8988T (cell line): ENCODE measurements at places on chromosomes 11 and 22.

DNA sequence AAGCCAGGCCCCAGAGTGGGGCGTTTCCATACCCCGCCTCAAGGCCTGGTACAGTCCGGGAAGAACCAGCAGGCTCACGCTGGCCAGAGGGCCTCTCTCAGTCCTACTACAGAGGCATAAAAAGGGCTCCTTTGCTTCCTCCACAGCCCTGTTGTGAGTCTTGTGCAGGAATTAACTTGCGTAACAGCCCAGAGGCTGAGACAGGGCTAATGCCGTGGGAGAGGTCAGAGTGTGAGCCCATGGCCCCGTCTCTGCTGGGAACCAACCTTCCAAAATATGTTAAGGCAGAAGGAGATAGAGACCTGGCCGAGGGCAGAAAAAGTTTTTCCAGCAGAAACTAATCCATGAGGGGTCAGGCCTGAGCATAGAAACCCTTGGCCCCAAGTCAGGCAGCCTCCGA is 19.9 kb upstream of the TMEM184B start:
- DNase-seq: no peak

DNA sequence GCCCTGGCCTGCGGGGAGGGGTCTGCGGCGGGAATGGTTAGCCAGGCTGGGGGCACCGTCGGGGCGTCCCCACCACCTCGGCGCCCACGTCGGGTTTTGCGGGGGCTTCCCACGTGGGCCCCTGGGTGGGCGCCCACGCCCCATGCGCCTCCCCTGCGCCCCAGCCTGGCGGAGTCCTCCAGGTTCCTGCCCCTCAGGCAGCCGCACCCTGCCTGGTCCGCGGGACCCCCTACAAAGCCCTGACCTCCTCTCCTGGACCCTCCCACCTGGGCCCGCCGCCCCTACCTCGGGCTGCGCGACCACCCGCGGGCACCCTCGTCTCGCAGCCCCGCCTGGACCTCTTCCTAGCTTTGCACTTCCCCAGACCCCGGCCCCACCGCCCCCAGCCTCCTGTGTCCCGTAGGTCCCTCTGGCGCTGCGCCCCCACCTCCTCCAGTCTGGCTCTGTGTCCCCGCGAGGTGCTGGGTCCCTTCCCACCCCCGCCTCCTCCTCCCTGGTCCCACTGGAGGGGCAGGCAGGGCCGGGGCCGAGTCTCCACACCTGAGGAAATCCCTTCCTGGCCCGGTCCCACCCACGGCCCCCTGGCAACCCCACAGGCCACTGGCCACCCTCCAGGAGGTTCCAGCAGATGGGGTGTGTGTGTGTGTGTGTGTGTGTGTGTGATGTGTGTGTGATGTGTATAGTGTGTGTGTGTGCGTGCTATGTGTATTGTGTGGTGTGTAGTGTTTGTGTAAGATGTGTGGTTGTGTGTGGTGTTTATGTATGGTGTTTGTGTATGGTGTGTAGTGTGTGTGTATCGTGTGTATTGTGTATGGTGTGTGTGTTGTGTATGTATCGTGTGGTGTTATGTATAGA is 11.8 kb downstream of the PIM3 start:
- DNase-seq: no peak

DNA sequence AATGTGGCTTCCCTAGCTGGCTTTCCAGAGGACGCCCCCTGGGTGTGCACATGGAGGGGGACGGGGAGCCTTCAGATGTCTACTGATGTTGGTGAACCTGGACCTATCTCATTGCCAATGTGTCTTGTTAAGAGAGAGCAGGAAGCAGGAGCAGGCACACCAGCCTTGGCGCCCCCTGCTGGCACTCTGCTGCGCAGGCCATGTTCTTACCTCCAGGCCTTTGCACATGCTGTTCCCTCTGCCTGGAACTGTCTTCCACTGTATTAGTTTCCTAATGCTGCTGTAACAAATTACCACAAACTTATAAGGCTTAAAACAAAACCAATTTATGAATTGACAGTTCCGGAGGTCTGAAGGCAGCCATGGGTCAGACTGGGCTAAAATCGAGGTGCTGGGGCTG is 23.6 kb upstream of the MN1 start:
- no peak for DNase-seq

DNA sequence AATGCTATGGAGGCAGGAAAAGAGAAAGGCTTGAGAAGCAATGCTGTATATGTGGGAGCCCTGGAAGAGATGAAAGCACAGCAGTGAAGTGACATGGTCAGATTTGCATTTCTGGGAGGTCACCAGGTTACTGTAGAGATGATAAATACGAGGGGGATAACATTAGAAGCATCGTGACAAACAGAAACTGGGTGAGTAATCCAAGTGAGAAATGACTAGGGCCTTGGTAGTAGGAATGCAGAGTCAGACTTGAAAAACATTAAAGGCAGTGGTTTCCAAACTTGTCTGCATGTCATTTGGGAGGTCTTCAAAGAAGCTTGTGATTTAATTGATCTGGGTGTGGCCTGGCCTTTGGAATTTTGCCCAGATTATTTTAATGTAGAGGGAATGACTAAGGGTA is 43.9 kb downstream of the CCDC34 start:
- no peak for DNase-seq

- no peak for DNase-seq
Measured at GRCh38 chr22:38919631-38920190, 37.7 kb upstream of the APOBEC3A start.

GRCh38 chr22:20238536-20238900 is 29.6 kb downstream of the RTN4R start:
- peak; percentile 99 for DNase-seq

- no peak for DNase-seq
Measured at GRCh38 chr11:41065432-41065831, 394.0 kb downstream of the LRRC4C start.

DNA sequence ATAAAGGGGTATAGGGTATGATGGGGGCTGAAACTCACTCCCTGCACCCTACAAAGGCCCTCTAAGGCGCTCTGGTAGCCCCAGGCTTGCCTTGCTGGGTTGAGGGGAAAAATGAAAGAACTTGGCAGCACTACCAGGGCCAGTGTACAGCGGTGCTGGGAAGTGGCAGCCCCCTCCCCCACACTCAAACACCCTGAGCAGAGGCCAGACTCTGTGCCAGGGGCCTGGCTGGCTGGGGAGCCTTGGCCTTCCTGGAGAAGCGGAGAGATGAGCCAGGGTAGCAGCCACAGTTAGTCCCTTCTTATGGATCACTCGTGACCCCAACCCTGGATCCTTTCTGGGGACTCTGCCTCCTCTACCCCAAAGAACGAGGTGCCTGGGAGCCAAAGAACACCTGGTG is 2.7 kb downstream of the TMEM134 start:
- no peak for DNase-seq

- no peak for DNase-seq
Measured at GRCh38 chr11:117826832-117827231, 2.3 kb upstream of the FXYD2 start.

GRCh38 chr11:60970369-60970774 is 1.1 kb upstream of the CD6 start:
- peak; percentile 60 for DNase-seq

DNA sequence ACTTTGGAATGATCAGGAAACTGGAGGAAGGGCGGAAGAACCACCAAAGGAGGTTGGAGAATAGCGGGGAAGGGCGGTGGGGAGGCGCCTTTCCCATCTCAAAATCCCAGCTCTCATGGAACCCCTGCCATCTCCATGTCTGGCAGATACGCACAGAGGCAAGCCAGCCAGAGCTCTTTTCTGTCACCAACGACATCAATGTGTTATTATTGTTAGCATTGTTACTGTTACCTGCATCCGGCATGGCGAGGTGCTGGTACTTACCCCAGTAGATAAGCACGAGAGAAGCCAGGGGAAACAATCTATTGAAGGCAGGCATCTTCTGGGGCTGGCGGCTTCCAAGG is 969 bp downstream of the SCN3B start:
- no peak for DNase-seq

GRCh38 chr22:30261134-30261533 is 5.5 kb downstream of the OSM start:
- DNase-seq: no peak

- DNase-seq: peak; percentile 95
Measured at GRCh38 chr11:65720211-65720934, at the start of gene RNASEH2C. Gene RNASEH2C (minus strand): TSS chr11:65720798. CDS start chr11:65720758, 40 bp downstream.

- DNase-seq: no peak
Measured at GRCh38 chr11:28504555-28505110, 396.4 kb downstream of the METTL15 start.

DNA sequence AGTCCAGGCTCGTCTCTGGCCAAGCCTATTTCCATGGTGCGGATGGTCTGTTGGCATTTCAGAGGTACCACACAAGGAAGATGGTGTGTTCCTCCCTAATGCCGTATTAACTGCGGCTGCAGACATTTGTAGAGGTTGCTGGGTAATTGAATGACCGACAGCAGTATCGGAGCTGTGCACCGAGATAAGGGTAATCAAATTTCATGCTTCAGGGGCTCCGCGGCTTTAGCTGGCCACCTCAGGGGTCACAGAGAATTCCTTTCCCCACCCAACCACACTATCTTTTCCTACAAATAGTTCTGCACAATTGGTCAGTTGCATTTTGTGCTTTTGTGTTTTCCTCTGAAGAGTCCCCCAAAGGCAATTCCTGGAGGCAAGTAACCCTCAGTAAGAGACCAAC is 297.4 kb downstream of the OPCML start:
- no peak for DNase-seq

DNA sequence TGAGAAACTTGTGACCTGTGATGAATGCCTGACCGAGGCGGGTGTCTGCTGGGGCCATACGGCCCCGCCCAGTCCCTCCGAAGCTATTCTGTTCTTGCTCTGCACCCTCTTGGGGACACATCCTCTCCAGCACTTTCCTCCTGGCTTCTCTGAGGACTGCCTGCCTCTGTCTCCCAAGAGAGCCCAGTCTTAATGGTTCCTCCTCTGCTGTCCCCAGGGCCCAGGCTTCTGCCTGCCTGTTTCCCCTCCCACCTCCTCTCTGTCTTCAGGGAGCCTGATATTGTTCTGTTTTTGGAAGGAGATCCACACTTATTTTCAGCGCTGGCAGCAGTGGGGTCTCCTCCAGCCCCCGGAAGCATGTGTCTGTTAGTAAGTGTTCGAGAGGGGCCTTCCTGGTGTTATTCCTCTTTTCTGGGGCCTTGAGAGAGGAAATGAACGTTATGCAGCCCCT is 18.7 kb downstream of the SYNGR1 start:
- no peak for DNase-seq

GRCh38 chr11:88231894-88232482 is 56.7 kb upstream of the RAB38 start:
- DNase-seq: peak; percentile 13

DNA sequence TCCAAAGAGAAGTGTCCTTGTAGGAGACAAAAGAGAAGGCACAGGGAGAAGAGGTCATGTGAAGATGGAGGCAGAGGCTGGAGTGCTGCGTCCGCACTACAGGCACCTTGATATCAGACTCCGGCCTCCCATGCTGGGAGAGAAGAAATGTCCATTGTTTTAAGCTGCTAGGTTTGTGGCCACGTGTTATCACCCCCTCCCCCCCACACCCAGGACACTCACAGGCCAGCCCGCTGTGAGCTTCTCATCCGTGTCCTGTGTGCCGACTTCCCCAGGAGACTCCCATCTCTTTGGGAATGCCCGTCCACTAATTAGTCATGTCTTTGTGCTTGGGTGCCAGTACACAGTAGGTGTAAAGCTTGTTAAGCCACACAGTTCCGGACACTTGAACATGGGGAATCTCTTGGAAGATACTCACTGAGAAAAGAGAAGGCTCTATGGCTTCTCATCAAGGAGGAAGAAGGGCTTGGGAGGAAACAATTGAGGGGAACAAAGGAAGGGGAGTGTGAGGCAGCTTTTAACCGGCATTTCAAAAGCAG is 1234.7 kb downstream of the TBC1D22A start:
- no peak for DNase-seq

GRCh38 chr11:76918941-76919386 is 58.2 kb downstream of the ACER3 start:
- no peak for DNase-seq

GRCh38 chr11:15569305-15570025 is 454.7 kb downstream of the INSC start:
- DNase-seq: no peak

DNA sequence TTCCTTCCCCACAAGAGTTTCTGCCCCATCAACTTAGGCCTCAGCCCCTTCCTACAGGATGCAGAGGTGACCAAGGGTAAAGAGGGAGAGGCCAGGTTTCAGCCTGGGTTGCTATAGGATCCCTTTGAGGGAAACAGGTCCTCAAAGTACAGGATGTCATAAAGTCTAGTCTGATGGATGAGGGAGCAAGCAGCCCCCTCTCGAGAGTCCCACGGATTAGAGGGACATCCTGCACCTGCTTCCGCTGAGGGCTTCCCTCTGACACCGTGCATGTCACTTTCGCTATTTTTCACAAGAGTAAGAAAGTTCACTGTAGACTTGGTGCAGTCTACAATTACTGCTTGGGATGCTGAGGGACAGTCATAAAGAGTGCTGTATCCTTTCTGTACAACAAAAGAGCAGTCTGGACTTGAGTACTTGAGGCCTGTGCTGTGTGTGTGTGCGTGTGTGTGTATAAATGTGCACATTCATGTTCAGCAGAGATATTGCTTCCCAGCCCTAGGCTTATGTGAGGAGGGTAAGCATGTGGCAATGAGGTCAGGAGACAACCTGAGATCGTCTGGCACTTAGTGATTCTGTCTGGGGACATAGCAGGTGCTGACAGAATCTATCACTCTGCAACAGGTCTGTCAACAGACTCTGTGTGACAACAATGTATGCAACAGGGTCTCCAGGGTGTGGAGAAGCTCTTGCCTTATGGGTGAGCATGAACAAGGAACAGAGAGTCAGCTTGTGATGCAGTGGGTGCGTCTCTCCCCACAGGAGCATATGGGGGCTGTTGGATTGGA is 18.0 kb upstream of the CHST1 start:
- DNase-seq: no peak

DNA sequence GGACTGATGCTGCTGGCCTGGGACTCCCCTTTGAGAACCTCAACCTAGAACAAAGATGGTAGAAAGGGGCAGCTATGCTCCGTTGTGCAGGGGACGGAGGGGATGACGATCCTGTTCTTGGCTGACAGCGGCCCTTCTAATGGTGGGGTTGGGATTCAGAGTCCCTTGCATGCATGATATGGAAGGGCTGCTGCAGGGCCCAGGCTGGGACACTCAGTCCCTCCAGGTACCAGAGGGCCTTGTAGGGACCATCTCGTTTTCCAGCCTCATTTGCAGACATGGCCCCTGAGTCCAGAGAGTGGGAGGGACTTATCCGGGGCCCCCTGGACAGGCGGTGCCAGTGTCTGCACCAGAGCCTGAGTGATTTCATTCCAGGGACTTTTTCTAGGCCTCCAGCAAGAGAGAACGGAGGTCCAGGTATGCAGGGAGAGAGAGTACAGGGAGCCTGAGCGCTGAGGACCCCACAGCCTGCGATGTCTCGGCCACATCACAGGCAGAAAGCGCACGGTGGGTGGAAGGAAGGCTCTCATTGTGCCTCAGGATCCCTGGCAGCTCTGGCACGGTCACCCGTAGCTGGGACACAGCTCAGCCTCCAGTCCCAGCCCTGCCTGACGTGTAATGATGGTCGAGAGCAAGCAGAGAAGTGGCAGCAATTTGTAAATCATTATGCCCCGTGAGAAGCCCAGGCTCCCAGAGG is 860.8 kb downstream of the TBC1D22A start:
- DNase-seq: no peak

GRCh38 chr11:86249307-86250098 is 5.0 kb downstream of the EED start:
- no peak for DNase-seq
